ENCODE measurements at places on chromosomes 6 and 20. TPM values are rescaled to one million over a fixed set of nuclear protein-coding genes. Genes with fewer than 3 reads are reported as not detected.
A peak's percentile ranks its signal among the peaks of the same experiment; 100 is the strongest.

GRCh38 chr6:116616737-116617053 is 416 bp downstream of the RSPH4A start:
- H3K4me1 ChIP-seq = peaks cover 13% of the 10 kb centered on the region
- peak; percentile 9 for DNase-seq
- peak overlapping the region; percentile 33 for H3K4me3 ChIP-seq
- H3K27ac ChIP-seq = peak overlapping the region; percentile 36
- H3K36me3 ChIP-seq = no peaks in the 10 kb centered on the region
- H3K27me3 ChIP-seq = no peaks in the 10 kb centered on the region

- peaks cover 4% of the 10 kb centered on the region for H3K27me3 ChIP-seq
- H3K4me1 ChIP-seq = no peaks in the 10 kb centered on the region
- H3K36me3 ChIP-seq = no peaks in the 10 kb centered on the region
- no peak overlapping the region for H3K4me3 ChIP-seq
- H3K27ac ChIP-seq = no peak overlapping the region
Observed at GRCh38 chr20:43379239-43379917, 78.3 kb upstream of the SRSF6 start.

- no peaks in the 10 kb centered on the region for H3K4me1 ChIP-seq
- DNase-seq = no peak
- no peaks in the 10 kb centered on the region for H3K27me3 ChIP-seq
- H3K36me3 ChIP-seq = no peaks in the 10 kb centered on the region
- H3K4me3 ChIP-seq = no peak overlapping the region
Observed at GRCh38 chr6:169950558-169950957, 199.1 kb downstream of the ERMARD start.

GRCh38 chr6:35796236-35796635 is 887 bp downstream of the CLPS start:
- DNase-seq = no peak
- H3K4me1 ChIP-seq = no peaks in the 10 kb centered on the region
- H3K4me3 ChIP-seq = no peak overlapping the region
- H3K27me3 ChIP-seq = peaks cover 10% of the 10 kb centered on the region

Gene COL21A1
- 0.40 TPM for total RNA-seq

DNA sequence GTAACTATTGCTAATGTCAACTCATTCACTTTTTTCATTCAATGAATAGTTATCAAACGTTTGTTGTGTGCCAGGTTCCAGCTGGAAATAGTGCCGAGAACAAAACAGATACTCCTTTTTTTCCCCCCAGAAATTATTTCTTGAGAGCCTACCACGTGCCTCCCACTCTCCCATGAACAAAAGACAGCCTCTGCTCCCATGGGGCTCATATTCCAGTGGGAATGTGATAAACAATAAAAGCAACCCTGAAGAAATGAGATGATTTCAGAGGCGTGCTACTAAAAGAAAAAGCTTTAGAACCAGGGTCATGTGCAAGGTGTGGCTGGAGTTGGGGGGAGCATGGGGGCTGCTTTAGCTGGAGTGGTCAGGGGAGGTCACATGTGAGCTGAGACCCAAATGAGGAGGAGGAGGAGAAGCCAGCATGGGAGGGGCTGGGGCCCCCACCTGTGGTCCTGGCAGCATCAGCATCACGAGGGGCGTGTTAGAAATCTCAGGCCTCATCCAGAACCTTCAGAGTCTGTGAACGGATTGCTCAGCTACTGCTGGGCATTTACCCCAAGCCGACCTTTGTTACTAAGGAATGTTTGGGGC is 157.4 kb downstream of the EYA2 start:
- no peak overlapping the region for H3K27ac ChIP-seq
- no peak overlapping the region for H3K4me3 ChIP-seq
- DNase-seq = no peak
- peaks cover 10% of the 10 kb centered on the region for H3K4me1 ChIP-seq

DNA sequence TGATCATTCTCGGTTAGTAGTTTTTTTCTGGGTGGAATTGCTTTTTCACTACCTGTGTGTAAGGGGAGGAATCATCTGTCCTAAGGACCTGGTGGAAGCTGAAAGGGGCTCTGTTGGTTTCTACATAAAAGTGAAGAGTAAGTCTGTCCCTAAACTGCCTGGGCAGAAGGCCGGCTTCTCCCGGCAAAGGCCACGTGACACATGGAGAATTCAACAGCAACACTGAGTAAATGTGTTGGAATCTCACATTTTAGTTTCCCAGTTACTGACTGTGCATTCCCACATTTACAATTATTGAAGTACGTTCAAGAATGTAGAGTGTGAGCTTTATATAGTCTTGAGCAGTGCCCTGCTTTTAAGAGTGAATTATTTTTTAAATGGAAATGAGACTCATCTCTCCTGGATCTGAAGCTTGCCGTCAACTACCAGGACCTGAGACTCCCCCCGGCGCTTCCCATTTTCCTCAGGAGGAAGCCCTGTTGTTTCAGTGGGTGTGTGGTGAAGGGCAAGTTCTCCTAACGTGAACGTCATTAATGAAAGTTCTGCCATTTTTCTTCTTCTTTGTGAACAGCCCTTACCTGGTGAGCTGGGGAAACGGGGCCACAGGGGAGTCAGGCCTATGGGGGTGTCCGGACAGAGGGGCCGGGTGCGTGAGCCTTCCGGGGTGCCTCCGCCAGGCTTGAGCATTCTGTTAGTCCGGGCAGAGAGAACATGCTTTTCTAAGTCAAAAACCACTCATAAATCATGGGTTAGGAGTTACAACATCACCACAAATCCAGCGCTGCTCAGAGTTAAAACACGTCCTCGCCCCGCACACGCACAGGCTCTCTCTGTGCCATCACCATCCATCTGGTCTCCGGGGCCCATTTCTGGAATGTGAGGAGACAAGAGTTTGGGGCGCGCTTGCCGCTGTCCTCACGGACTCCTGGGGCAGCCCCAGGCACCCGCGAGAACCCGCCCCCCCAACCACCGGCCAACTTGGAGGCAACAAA is 56.6 kb upstream of the SMOC2 start:
- no peaks in the 10 kb centered on the region for H3K36me3 ChIP-seq
- H3K4me3 ChIP-seq = no peak overlapping the region
- no peaks in the 10 kb centered on the region for H3K4me1 ChIP-seq
- no peak overlapping the region for H3K27ac ChIP-seq
- H3K27me3 ChIP-seq = no peaks in the 10 kb centered on the region
- no peak for DNase-seq

Gene VSTM2L
- total RNA-seq = not detected

Gene CLVS2
- not detected for total RNA-seq

- no peaks in the 10 kb centered on the region for H3K27me3 ChIP-seq
- H3K27ac ChIP-seq = no peak overlapping the region
- DNase-seq = no peak
- no peaks in the 10 kb centered on the region for H3K36me3 ChIP-seq
- no peaks in the 10 kb centered on the region for H3K4me1 ChIP-seq
Observed at GRCh38 chr6:165791306-165791705, 128.3 kb upstream of the PDE10A start.

DNA sequence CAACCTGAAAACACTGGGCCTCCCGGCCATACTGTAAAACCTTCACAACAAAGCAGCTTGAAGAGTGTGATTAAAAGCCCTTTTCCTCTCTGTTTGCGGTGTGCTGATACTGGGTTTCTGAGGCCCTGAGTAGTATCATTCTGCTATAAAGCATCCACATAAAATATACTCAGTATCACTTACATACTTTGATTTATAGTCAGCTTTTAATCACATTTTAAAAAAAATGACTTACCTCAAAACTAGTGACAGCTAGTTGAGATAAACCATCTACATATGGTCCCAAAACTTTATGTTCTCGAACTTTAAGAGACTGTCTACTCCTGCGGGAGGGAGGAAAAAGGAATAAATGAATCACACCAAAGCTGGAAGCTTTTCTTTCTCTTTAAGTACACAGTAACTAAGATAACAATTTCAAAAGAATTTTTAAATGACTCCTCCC is 135.7 kb downstream of the KIF13A start:
- H3K36me3 ChIP-seq = no peaks in the 10 kb centered on the region
- peak overlapping the region; percentile 21 for H3K27ac ChIP-seq
- no peaks in the 10 kb centered on the region for H3K27me3 ChIP-seq
- no peak overlapping the region for H3K4me3 ChIP-seq
- DNase-seq = no peak

Gene GGTLC1
- total RNA-seq = not detected
